Psoas muscle (tissue), 8 donors: ENCODE measurements at places on chromosomes 3 and 15. TPM values are rescaled to one million over a fixed set of nuclear protein-coding genes. Genes with fewer than 3 reads are reported as not detected.

ECE2 gene
- polyA plus RNA-seq: not detected

LAMB2 gene
- 95.3 TPM for polyA plus RNA-seq

DPPA4 gene
- polyA plus RNA-seq: not detected

SERPINI2 gene
- polyA plus RNA-seq: 0.10 TPM

TRPC1 gene
- polyA plus RNA-seq: 0.41 TPM

GOLGA8G gene
- not detected for polyA plus RNA-seq

C3orf85 gene
- polyA plus RNA-seq: not detected

ADPRH gene
- polyA plus RNA-seq: 15.0 TPM

CCR5 gene
- 0.14 TPM for polyA plus RNA-seq

TUBGCP4 gene
- 11.9 TPM for polyA plus RNA-seq

OXTR gene
- polyA plus RNA-seq: 0.12 TPM

DNAH12 gene
- polyA plus RNA-seq: not detected

DLEC1 gene
- 0.05 TPM for polyA plus RNA-seq

CACNA1D gene
- 0.06 TPM for polyA plus RNA-seq

MOBP gene
- polyA plus RNA-seq: 0.09 TPM

SCG3 gene
- 0.04 TPM for polyA plus RNA-seq

MYO5C gene
- 0.53 TPM for polyA plus RNA-seq

CNTN3 gene
- 0.05 TPM for polyA plus RNA-seq

CLDN1 gene
- polyA plus RNA-seq: 0.51 TPM

A4GNT gene
- polyA plus RNA-seq: not detected

SAMD7 gene
- not detected for polyA plus RNA-seq

RBP2 gene
- polyA plus RNA-seq: not detected

EAF2 gene
- polyA plus RNA-seq: 3.4 TPM

SCAPER gene
- polyA plus RNA-seq: 9.4 TPM

ZNF106 gene
- 617 TPM for polyA plus RNA-seq

SNRPN gene
- polyA plus RNA-seq: 65.4 TPM

CEMIP gene
- 0.04 TPM for polyA plus RNA-seq

GUCA1C gene
- polyA plus RNA-seq: not detected

RASSF1 gene
- 37.9 TPM for polyA plus RNA-seq

RNU5B-1 gene
- polyA plus RNA-seq: not detected

TMEM42 gene
- 14.0 TPM for polyA plus RNA-seq

SLC24A5 gene
- polyA plus RNA-seq: not detected

CAND2 gene
- polyA plus RNA-seq: 48.8 TPM

TJP1 gene
- 15.5 TPM for polyA plus RNA-seq

CA12 gene
- 0.09 TPM for polyA plus RNA-seq

NMB gene
- 3.1 TPM for polyA plus RNA-seq

CHRNA5 gene
- 2.4 TPM for polyA plus RNA-seq

SEMA3B gene
- 2.1 TPM for polyA plus RNA-seq

CSPG4 gene
- 8.1 TPM for polyA plus RNA-seq

TM4SF18 gene
- polyA plus RNA-seq: 2.7 TPM

POC1A gene
- polyA plus RNA-seq: 2.1 TPM

FGF7 gene
- 1.6 TPM for polyA plus RNA-seq

CFAP92 gene
- polyA plus RNA-seq: 0.13 TPM

GOLGA6A gene
- polyA plus RNA-seq: not detected

TNIK gene
- 10.9 TPM for polyA plus RNA-seq

FGD5 gene
- polyA plus RNA-seq: 3.6 TPM

HESX1 gene
- polyA plus RNA-seq: 0.18 TPM

STAB1 gene
- 15.9 TPM for polyA plus RNA-seq

TRPM1 gene
- polyA plus RNA-seq: not detected

HTR3E gene
- polyA plus RNA-seq: 0.01 TPM

GHSR gene
- polyA plus RNA-seq: not detected
